Hematopoietic multipotent progenitor cell treated with erythropoietin and hydrocortisone succinate and interleukin-3 and kit ligand, for 17 days (in vitro differentiated cells): ENCODE measurements at places on chromosomes 4 and X.

DNA sequence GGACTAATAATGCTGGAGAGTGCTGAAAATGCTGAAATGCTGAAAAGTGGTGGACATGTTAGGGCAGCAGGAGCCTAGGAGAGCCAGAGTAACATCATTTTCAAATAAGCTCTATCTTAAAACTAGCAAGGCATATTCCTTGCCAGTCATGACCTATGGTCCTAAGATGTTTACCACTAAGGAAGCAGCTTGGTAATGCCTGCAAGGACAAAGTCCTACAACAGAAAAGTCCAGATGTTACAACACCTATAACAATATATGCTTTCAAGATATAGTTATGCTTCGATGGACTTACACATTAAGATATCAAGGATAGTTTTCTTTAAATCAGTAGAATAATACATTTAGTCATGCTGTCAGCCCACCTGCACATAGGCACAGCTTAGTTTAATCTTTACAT is 4.5 kb upstream of the ADH4 start:
- DNase-seq, result no peak

- DNase-seq, result no peak
These were observed 142.3 kb downstream of the STPG2 start for GRCh38 chr4:98000940-98001339.

DNA sequence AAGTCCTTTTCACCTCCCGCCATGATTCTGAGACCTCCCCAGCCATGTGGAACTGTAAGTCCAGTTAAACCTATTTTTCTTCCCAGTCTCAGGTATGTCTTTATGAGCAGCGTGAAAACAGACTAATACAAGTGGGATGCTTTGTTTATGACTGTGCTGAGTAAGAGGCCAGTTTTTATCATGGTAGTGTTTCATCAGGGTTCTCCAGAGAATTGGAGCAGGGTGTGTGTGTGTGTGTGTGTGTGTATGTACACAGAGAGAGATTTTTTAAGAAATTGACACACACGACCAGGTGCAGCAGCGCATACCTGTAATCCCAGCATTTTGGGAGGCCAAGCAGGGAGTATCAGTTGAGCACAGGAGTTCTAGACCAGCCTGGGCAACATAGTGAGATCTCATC is 34.6 kb upstream of the SLC2A9 start:
- no peak for DNase-seq

- no peak for DNase-seq
These were observed 917.7 kb upstream of the INTU start for GRCh38 chr4:126715067-126715466.

- DNase-seq, result no peak
These were observed 9.7 kb downstream of the SERTM2 start for GRCh38 chrX:111521169-111521568.

- no peak for DNase-seq
These were observed 18.2 kb downstream of the MRFAP1 start for GRCh38 chr4:6658597-6659075.

- DNase-seq, result no peak
These were observed 47.0 kb downstream of the FANCB start for GRCh38 chrX:14825851-14826250.

DNA sequence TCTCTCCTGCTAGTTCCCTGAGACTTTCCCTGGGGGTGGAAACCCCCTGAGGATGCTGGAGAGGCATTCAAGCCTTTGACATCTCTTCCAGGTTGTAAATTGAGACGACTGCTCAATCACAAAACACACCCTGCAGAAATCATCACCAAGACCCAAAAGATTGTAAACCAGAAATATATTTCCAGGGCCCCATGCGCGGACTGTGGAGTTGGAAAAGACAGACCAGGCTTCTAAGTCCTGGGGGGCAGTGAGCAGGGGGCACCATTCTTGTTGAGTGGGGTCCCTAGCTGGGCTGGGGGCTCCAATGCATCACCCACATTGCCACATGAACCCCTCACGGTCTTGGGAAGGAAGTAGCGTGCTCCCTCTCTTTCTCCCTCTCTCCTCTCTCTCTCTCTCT is 87.9 kb upstream of the C4orf50 start:
- DNase-seq, result no peak

DNA sequence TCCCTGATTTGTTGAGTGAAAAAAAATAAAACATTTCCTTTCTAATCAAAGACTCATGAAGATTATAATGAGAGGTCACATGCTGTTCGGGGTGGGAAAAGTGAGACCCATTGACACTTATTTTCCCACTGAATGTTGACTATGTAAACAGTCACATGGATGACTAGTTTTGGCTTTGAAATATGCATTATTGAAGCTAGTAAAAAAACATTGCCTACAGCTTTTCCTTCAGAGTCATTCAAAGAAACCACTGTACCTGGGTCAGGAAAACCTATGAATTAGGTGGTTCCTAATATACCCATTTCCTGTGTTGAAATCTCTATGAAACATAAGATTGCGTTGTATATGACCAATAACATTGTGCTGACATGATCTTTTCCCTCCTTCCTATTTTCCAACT is 251.2 kb downstream of the CFAP299 start:
- no peak for DNase-seq

DNA sequence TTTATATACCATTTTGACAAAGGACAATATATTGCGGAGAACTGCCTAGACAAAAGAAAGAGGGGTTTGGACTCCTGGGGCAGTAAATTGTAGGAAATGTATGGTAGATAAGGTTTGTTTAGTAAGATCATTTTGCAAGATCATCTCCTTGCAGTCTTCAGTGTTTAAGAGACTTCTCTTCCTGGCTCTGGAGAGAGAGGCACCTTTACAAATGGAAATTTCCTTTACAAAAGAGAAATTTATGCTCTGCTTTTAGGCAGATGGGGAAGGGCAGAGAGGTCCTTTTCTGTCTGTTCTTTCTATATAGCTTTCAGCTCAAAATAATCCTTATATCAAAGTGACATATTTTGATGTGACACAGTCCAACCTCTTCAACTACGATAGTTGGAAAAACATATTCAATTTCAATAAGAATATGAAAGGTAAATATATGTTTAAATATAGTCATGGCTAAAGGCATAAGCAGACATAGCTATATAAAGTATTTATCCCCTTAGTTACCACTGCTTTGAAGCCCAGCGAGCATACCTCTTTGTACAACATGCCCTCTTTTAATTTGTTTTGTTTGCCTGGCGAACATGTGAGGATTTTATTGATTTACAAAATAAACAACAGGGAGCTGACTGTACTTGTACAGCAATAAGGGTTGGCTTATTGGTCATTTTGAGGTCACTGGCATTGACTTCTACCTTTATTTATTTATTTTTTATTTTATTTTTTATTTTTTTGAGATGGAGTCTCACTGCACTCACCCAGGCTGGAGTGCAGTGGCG is 65.2 kb downstream of the TRIM2 start:
- no peak for DNase-seq

GRCh38 chr4:16745009-16745635 is 153.3 kb downstream of the LDB2 start:
- no peak for DNase-seq

DNA sequence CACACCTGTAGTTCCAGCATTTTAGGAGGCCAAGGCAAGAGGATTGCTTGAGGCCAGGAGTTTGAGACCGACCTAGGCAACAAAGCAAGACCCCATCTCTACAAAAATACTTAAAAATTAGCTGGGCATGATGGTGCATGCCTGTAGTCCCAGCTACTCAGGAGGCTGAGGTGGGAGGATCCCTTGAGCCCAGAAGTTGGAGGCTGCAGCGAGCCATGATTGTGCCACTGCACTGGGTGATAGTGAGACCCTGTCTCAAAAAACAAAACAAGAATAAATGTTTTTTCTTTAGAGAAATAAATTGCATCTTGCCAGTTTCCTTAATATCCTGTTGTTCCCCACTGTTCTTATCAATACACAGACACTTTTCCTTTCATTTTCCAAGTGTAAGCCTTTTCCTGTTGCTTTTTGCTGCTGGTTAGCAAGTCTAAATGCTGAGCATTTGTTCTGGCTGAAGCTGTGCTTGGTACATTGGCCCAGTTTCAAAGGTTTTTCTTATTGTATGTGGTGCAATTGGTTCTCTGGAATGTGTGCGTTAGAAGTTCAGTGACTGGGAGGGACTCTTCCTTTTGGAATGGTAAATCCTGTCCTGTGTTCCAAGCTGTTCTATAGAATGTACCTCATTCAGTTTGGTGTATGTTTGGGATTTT is 98.2 kb downstream of the AFF1 start:
- no peak for DNase-seq

GRCh38 chrX:120308558-120308957 is 2.7 kb downstream of the TMEM255A start:
- DNase-seq, result no peak

DNA sequence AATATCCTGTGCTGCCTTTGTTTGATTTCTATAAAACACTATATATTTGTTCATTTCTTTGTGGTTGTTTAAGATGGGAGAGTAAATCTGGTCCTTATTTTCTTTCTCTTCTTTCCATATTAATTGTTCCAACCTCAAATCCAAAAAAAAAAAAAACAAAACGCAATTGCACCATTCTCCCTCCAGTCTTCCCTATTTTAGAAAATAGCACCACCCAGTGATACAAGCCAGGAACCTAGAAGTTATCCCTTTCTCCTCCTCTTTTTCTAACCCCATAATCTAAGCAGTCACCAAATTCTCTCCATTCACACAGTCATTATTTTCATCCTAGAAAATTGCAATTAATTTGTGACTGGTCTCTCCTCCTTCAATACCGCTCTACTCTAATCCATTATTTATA is 107.8 kb downstream of the GABRA3 start:
- DNase-seq, result no peak

DNA sequence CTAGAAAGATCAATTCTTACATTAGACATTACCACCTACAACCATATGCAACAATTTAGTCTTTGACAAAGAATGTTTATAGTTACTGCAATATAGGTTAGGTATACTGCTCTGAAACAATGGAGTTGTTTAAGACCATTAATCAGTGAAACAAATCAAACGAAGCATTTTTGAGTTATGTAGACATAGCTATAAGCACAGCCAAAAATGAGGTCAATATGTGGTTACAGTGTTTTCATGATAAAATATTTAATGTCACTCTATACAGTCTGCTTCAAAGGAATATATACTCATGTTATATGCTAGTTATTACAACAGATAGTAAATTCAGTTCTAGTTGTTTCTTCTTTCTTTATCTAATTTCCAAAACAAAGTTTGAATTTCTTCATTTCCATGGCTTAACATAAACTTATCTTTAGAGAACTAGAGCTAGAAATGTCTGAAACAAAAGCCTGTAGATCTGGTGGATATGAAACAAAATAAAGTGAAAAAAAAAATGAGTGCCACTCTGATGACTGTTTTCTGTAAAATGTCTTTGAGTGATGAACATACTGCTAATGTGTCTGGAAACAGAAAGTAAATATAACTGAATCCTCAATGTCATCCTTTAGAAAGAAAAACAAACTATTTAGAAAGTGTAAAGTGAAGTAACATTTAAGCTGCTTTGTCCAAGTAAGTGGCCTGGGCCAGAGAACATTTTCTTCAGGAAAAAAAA is 809.0 kb downstream of the FAT4 start:
- no peak for DNase-seq

GRCh38 chr4:72468904-72469502 is 100.0 kb downstream of the ADAMTS3 start:
- peak; percentile 19 for DNase-seq

- no peak for DNase-seq
These were observed 159.7 kb downstream of the NSUN7 start for GRCh38 chr4:40909363-40909876.

DNA sequence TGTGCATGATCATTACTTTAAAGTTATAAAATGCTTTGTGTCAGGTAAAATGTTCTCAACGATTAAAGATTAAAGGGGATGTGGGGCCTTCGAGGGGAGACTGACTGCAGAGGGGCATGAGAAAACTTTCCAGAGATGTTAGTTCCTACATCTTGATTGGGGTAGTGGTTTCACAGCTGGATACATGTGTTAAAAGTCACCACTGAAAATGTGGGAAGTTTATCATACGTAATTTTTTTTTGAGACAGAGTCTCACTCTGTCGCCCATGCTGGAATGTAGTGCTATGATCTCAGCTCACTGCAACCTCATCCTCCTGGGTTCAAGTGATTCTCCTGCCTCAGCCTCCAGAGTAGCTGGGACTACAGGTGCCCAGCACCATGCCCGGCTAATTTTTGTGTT is 79.5 kb downstream of the RBM47 start:
- no peak for DNase-seq

DNA sequence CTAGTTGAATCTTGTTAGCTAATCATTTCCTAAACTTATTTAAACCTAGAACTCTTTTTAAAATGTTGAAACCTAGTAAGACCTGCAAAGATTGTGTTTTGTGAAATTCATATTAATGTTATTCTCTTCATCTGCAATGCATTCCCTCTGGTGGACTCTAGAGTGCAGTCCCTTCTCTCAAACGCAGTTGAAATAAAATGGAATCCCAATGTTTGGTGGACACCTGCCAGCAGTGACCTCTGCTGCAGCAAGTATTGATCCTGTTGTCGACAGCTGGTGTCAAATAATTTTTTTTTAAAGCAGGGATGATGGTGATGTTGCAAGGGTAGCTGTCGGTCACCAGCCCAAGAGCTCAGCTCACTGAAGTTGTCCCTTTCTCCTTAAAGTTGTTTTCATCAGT is 492.0 kb downstream of the ZIC3 start:
- DNase-seq, result no peak

DNA sequence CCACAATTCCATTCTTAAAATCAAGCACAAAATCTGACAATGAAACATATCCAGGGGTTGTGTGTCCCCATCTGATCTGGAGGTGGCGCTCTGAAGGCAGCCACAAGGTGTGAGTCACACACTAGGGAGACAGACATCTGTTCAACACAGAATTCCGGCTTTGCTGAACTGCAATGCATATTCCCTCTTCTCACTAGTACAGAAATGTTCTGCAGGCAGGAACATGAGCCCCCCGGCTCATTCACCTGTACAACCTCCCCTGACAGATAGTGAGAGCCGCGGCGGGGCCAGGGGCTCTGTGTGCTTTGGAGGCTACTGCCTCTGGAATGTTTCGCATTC is 41.9 kb downstream of the WDR1 start:
- peak; percentile 11 for DNase-seq

DNA sequence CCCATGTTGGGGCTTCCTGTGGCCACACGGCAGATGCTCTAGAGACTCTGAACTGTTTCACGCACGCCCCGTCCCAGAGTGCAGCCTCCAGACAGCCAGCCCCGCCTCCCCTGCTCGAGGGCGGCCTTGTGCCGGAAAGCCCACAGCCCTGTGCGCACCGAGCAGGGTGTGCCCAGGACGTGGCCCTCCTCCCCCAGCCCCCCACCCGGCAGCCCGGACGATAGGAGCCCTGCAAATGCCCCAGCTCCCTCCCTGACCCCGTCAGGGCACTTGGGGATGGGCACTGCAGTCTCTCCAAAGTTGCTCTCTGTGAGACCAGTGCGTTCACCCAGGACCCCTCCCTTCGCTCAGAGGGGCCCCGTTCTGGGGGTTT is 37.3 kb downstream of the ADRA2C start:
- no peak for DNase-seq
